Cerebellar cortex (tissue), 1 donor: ENCODE measurements at places on chromosomes 12 and 14.
A peak's percentile ranks its signal among the peaks of the same experiment; 100 is the strongest.

GRCh38 chr12:126676434-126676833 lies 1590.5 kb upstream of the TMEM132C start:
- DNase-seq: no peak

DNA sequence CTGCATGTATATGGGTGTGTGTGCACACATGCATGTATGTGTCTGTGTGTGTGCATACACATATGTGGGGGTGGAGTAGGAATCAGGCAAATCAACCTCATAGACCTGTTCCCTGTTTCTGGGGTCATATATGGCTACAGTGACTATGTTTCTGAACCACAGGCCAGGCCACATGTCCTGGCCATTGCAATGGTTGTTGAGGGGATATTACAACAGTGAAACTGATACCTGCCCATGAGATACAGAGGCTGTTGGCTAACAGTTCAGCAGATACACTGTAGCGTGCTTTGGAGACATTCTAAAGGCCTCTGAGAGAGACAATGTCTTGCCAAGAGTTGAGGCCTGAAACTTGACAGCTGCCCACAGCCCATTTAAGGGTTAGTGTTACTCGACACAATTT lies 47.3 kb upstream of the FOS start:
- DNase-seq: no peak

DNA sequence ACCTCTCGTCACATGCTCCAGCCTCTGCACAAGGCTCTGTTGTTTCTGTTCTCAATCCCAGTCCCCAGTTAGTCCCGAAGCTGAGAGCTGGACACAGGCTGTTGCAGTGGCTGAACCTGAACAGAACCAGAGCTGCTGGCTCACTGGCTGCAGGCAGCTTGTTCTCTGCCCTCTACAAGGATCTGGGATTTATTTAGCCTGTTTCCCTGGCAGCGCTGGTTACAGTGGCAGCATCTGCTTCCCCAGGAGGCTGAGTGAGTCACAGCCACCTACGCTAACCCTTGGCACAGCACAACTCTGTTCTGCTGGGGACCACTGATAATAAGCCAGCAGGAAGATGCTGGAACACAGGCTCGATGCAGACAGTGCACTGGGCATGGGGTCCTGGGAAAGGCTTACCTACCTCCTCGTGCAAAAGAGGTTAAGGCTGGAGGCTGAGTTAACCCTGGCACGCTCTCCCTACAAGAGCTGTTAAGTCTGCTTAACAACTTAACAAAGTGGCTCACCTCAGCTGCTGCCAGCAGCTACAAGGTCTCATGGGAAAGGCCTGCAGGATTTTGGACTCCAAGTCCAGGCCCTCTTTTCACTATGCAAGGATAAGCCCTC lies 299.6 kb downstream of the PCNX1 start:
- peak; percentile 47 for DNase-seq

DNA sequence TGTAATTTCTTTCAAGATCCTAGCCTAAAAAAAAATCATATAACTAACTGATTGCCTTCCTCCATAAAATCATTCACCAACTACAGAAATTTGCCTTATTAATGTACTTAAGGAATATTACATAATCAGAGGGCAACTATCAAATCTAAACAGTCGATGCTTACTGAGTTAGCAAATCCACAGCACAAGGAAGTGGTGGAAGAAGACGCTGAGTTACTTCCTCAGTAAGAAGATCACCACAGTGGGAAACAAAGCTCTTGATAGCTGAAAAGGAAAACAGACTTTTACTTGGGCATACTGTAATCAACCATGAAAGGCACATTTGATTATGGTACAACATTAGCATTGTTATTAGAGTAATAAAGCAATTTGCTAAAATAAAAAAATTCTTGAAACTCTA lies 48.7 kb downstream of the HEATR5A start:
- no peak for DNase-seq

DNA sequence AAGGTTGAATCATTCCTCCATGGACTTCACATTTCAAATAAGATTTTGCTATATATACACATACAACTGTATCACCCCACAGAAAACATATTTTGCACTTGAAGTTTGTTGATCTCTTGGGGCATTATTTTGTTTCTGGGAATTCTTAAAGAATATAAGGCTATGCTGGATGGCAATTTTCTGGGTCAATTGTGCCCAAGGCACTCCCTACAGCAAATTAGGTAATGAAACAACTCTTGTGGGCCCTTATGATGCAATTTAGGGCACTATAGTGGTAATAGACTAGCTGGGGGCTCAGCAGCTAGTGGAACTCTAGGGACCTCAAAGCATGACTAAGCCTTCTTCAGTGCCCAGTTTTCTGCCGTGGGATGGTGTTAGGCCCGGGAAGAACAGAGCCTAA lies 444.4 kb downstream of the NRXN3 start:
- DNase-seq: no peak

DNA sequence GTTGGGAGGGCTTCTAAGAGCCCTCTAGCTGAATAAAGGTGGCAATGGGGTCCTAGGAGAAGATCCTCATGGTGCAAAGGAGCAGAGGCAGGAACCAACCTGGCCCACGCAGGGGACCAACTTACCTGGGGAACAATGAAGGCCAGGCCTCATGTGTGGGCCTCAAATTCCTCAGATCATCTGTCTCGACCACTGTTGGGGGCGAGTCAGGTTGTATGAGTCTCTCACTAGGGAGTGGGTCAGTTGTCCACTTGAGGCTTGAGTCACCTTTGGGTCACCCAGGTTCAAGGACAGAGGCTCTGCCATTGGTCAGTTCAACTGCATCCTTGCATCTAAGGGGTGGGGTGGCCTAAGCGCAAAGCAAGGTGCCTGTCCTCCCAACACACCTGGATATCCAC lies 43.7 kb upstream of the BDKRB2 start:
- DNase-seq: no peak

GRCh38 chr12:20210621-20211215 lies 157.6 kb upstream of the PDE3A start:
- no peak for DNase-seq

- no peak for DNase-seq
Measured at GRCh38 chr12:67754933-67755697, 106.6 kb downstream of the DYRK2 start.

DNA sequence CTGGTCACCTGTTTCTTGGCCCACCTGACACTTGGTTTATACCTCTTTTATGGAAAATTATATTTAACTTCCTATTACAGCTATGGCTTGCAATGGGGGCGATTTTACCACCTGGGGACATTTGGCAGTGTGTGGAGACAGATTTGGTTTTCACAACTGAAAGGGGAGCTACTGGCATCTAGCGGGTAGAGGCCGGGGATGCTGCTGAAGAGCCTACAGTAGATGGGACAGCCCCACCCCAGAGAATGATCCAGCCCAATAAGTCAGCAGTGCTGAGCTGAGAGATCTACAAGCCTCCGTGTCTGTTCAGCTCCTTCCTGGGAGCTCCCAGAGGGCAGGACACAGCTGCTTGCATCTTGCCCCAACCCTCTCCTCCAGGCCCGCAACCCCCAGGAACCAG lies 302.8 kb downstream of the CACNA1C start:
- DNase-seq: peak; percentile 21

- no peak for DNase-seq
Measured at GRCh38 chr12:4745249-4745648, 25.0 kb downstream of the GALNT8 start.

- no peak for DNase-seq
Measured at GRCh38 chr12:122126342-122126635, 47.7 kb downstream of the IL31 start.

DNA sequence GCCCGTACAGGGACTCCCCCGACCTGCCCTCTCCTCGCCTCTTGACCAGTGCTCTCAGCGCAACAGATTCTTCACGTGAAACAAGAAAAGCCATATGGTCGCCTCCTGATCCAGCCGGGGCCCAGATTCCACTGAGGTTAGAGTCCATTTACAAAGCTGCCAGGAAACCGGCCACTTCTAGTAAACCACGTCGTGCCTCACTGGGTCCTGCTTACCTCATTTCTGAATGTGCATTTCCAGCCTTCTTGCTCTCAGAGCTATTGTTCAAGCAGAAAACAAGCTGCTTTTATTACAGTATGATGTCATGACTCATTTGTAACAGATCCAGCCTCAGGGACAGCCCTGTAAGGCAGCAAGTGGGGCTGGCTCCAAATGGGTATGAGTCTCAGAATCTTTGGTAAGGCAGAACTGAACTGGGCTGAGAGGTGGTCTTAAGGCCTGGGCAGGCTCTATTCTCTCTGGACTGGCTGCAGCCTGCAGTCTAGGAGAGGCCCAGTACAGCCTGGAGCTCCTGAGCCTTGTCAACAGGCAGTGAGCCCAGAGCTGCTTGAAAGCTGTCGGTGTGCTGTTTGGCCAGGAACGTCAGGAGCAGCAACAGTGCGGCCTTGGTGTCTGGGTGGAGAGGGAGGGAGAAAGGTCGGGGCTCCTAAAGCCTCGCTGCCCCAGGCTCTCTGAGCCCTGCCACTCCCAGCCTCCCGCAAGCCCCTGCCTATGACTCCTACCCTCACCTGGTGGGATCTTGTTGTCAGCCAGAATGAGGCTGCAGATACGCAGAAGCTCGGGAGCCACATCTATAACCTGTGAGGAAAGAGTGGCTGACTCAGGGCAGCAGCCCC lies 8.3 kb downstream of the REC8 start:
- peak; percentile 44 for DNase-seq

GRCh38 chr12:100716945-100717732 lies 77.4 kb upstream of the ANO4 start:
- no peak for DNase-seq

DNA sequence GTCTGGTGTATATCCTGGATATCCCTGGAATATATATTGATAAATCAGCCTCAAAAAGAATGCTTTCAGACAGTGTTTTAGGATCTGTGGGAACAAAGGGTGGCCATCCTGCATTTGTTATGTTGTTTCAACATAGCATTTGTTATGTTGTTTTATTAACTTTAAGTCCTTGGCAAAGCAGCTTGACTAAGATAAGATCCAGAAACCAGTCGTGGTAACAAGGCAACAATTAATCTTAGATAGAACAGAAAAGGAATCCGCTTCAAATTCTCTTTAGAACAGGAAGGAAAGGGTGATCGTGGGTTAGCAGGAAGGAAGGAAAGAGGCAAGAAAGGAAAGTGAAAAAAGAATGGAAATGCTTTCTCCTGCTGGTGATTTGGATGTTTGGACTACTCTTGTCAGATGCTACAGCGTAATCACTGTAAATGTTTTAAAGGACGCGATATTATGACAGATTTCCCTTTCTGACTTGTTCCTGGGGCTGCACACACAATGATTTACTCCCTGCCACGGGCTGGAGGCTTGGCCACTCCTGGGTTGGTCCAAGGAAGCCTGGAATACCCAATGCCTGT lies 443.3 kb downstream of the DPF3 start:
- no peak for DNase-seq

GRCh38 chr14:45185100-45185814 lies 49.5 kb downstream of the FANCM start:
- no peak for DNase-seq

GRCh38 chr12:27085654-27086053 lies 3.3 kb upstream of the C12orf71 start:
- no peak for DNase-seq

DNA sequence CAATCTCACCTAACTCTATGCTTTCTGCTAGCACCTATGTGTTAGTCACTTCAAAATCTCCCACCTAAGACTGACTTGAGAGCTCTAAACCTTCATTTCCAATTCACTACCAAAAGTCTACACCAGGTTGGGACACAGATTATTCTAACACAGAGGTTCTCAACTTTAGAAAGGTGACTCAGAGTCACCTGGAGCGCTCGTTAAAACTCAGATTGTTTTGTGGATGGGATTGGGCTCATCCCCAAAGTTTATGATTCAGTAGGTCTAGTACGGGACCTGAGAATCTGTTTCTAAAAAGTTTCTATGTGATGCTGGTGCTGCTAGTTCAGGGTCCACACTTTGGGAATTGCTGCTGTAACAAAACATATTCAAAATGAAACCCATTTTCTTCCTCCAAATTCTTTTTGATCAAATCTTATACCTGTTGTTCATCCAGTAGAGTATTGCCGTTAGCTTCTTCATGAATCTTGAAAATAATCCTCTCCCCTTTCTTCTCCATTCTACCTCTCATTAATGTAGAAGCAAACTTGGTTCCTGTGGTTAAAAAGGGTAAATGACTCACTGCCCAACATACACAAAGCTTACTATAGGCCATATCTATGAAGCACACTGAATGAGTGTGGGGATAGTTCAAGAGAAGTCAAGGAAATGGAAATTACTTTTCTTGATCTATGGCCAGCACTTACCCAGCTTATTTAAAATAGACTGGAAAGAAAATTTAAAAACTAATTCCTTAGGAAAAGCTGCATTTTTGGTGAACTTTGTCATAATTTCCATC lies 206.7 kb downstream of the KIF21A start:
- DNase-seq: no peak

DNA sequence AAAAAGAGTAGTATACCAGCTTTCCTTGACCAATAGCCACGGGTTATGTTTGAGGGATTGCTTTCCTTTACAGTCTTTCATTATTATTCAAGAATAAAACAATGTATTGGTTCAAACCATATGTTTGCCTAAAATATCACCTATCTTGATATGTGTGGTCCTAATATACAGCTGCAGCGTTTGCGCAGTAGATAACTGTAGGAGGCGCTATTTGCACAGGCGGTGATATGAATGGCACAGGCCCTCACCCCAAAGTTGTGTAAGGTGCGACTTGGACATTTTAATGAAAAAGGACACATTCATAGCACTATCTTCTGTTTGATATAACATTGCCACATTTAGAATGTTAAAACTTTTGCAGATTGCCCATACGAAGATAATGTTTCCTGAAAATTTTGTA lies 298.4 kb downstream of the TRHDE start:
- DNase-seq: no peak

- no peak for DNase-seq
Measured at GRCh38 chr12:68455691-68456345, 123.7 kb upstream of the MDM1 start.
